HCT116 (cell line): ENCODE measurements at places on chromosomes 7 and 10.

DNA sequence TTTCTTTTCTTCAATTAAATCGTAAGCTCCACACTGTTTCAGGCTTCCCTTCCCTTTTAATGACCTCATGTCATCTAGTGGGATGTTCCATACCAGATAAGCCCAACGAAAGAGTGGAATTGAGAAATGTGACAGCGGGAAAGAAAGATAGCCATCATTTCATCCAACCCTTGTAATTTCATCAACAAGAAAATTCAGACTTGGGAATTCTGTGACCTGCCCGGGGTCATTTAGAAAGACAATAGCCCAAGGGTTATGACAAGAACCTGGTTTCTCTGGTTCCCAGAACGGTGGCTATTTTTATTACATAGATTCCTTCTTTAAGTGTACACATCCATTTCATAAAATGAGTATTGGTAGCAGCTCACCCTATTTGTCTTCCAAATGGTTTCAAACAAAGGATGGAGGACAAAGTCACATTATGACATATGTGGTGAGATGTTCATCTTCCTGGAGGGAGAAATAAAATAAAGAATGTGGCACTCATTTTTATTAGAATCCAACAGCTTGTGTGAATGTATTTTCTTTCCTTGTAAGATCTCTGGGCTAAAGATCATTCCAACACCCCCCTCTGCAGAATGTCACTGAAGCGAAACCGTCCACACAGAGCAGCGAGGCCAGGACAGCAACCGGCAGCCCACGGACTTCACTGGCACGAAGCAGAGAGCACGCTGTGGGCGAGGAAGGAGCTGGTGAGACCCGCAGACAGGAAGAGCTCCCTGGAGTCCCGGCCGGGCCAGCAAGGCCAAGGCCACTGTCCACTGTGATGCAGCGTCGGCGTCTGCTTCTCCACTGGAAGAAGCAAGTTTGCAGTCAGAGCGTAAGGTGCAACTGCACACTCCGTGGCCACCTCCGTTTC, 199.9 kb downstream of the KLF6 start:
- DNase-seq = no peak

DNA sequence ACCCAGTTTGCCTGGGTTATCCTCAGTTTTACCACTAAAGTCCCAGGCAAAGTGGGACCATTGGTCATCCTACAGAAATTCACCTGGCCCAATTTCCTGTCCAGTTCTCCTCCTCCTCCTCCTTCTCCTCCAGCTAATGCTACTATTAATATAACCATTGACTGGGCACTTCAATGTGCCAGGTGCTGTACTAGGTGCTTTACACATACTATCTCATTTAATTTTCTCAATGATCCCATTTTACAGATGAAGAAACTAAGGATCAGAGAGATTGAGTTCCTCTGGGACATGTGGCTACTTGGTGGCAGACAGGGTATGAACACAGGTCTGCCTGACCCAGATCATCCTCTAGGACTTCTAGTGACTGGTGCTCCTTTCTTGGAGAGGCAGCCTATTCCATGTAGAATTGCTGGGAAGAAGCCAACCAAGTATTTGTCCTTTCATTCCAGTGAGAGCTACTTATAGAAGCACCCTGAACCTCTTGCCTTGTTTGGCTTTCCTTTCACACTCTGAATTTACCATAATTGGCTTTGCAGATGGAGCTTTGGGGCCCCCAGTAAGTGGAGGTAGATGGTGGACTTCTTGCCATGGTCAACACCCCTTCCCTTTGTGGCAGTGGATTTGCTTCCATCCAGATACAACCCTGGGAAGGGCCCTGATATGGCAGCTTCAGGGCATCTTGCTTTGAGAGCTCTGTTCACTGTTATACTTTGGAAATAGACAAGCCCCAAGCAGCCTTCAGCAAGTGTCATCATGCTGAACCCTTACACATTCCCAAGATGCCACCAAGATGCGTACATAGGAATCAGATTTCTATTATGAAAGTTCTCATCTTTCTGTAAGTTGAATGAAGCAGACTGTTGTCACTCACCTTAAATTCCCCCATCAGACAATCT, 78.7 kb downstream of the MYOF start:
- DNase-seq = no peak

DNA sequence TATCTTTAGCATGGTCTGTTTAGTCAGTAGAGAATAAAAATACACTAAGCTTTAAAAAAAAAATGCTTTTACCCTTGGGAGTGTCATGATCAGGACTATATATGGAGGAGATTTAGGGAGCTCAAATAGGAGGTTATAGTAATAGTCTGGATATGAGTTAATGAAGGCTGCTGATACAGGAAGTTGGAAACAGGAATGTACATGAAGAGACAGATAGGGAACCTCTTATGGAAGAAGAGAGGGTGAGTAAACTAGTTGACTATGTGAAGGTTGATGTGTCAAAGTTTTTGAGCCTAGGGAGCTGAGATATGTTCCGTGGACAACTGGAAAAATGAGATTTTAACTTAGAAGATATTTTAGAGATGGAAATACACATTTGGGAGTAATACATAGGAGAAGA, 472.0 kb upstream of the FZD8 start:
- DNase-seq = no peak

GRCh38 chr10:51860257-51860656, 160.9 kb upstream of the CSTF2T start:
- DNase-seq = no peak

GRCh38 chr10:90007226-90007625, 305.8 kb downstream of the KIF20B start:
- DNase-seq = no peak

- DNase-seq = no peak
Measured at GRCh38 chr10:1214071-1214675, 158.0 kb downstream of the WDR37 start.

- DNase-seq = no peak
Measured at GRCh38 chr7:43054052-43054722, 58.3 kb upstream of the HECW1 start.

DNA sequence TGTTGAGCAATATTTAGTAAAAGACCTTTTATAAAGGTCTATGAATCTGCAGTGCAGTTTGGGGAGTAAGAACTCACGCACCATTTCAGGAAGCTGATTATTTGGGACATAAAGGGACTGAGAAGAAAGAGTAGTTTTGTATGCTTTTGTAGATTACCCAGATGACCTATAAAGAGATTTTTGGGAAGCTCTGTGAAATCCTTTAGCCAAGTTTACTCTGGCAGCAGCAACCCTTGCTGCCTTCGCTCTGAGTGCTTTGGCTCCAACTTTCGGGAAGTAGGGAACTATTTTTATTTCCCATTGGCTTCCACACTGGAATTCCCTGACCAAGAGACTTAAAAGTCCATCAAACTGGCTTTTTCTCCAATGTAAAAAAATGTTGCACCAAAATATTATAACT, 1110.1 kb upstream of the PHF14 start:
- DNase-seq = no peak

DNA sequence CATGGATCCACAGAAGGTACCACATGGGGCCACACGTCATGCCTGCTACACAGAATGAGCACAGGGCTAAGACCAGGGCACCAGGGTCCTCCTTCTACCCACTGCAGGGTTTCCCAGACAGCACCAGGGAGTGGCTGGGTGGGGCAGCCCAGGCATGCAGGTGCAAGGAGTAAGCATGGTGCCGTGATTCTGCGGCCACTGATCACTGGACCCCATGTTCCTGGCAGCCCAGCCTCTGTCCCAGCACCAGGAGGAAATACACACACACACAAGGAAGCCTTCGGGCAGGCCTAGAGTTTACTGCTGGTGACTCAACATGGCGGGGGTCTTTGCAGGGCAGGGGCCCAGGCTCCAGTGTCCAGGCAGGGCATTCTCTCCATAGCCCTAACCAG, 13.9 kb downstream of the ATP6V1F start:
- no peak for DNase-seq

GRCh38 chr7:27523321-27523720, 139.4 kb downstream of the HIBADH start:
- DNase-seq = no peak

DNA sequence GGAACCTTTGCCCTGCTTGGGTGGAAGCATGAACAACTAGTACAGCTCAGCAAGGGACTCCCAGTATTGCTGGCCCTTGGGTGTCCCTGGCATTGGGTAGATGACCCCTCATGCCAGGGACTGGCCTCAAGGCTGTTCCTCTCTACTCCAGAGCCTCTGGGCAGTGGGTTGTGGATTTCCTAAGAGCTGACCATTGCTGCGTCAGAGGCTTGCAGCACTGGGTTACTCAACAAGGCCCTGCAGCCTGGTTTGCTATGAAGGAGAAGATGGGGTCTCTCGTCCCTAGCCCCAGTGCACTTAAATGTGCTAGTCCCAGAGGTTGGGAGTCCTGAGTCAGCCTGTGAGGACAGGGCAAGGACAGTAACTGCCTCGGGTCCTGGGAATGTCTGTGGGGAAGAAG, 2.5 kb downstream of the VSIR start:
- no peak for DNase-seq

- no peak for DNase-seq
Measured at GRCh38 chr7:112192236-112193154, 13.7 kb downstream of the DOCK4 start.

DNA sequence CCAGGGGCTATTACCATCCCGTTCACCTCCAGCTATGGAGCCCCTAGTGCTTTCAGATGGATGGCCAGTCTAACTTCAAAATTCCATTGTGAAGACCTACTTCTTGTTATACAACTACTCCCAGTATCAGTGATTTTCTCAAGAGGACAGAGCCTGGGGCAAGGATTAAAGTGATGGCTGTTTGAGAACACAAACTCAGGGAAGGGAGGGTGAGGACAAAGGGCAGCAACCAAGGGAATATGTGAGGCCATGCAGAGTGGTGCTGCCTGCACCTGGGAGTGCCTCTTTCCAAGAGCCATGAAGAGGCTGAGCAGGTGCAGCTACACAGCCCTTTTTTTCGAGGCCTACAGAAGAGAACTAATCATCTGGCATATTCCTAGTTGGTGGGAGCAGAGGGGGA, 303.5 kb upstream of the BMPER start:
- DNase-seq = no peak

GRCh38 chr10:47291682-47292081, 8.3 kb upstream of the GDF10 start:
- DNase-seq = no peak

GRCh38 chr7:4856336-4857057, 5.3 kb downstream of the PAPOLB start:
- no peak for DNase-seq

- DNase-seq = no peak
Measured at GRCh38 chr7:136325578-136325977, 348.4 kb upstream of the MTPN start.

DNA sequence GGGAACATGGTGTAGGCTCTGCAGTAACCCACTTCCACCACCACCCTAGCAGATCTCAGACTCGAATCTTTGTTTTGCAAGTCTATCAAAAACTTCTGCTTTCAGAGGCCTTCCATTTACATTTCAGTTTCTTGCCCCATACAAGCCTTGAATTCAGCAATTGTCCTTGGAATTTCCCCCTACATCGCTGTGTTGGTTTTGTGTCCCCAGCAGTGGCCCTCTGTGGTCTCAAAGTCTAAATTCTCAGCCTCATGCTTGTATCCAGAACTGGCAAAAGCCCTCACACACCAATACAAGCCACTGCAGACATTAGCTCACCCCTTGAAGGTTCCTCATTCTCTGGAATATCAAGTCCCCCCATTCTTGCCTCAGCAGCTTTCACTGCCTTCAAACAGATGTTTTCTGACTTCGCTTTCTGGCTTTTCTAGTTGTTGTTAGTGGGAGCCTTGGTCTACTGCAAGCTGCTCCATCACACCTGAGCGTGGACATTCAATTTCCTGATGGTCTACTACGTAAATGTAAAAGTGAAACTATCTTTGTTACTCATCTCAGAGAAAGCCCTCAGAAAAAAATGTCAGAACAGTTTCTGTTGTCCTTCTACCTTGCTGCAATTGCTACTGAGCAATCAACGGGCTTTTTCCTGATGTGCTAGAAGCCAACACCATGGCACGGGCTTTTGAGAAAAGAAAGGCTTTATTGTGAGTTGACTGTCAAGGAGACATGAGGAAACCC, 1.8 kb upstream of the NUB1 start:
- DNase-seq = no peak

GRCh38 chr10:79181698-79182521, 113.1 kb downstream of the ZMIZ1 start:
- no peak for DNase-seq

DNA sequence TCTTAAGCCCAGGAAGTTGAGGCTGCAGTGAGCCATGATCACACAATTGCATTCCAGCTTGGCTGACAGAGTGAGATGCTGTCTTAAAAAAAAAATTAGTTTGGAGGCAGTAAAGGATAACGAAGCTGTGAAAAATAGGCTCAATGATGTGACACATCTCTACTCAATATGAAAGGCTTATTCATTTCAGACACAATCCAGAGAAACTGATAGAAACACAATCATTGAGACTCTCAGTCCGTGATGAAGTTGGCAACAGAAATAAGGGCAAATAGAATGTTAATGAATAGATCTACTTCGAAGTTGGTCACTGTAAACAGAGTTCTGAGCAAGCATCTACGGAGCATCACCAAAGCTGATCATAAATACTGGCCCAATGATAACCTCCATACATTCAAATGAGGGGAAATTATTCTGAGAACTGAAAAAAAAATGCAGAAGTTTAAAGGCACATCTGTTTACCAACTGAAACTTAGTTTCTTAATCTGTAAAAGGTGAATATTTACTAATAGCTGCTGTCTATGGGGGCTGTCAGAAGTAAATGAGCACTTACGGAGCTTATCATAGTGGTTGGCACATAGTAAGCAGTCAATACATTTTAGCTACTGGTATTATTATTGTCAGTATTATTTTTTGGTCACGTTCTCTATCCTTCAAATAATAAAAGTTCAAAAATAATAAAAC, 70.4 kb downstream of the AKR1B1 start:
- no peak for DNase-seq

GRCh38 chr7:67566101-67566500, 569.5 kb downstream of the TYW1 start:
- no peak for DNase-seq

DNA sequence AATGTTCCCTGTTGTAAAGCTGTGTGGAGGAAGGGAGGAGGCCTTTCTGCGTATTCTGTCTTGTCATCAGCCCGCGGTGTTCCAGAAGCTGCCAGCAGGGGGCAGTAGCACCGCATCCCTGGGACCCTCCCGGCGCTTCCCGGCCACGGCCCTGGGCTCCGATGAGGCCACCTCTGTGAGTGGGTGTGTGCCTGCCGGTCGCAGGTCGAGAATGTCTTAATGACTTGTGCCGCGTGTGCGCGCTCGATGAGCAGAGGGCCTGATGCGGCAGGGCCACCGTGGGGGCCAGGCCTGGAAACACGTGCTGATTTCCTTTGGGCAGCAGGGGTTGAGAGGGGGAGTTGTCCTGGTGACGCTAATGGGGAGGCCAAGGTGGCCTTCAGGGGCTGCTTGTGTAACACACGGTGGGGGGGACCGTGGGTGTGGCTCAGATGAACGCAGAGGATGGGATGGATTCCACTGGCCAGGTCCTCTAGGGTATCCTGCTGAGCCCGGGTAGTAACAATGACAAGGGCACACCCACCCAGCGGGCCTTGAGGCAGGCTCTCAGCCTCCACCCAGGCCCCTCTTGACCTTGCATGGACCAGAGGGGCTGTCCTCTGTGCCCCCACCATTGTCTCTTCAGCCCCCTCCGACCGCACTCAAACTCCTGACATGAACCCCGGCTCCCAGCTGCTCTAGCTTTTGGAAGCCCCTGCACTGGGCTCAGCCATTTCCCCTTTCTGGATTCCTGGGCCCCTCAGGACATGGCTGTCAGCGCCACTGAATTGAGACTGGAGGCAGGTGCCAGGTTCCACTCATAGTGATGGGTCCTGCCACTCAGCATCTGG, 135.9 kb upstream of the PODXL start:
- DNase-seq = peak; percentile 23

GRCh38 chr10:1464881-1465417, 272.4 kb downstream of the ADARB2 start:
- DNase-seq = no peak

GRCh38 chr10:114315566-114316420, 76.7 kb downstream of the VWA2 start:
- DNase-seq = no peak
